Type B pancreatic cell (in vitro differentiated cells): ENCODE measurements at places on chromosomes 7 and 10. TPM values are rescaled to one million over a fixed set of nuclear protein-coding genes. Genes with fewer than 3 reads are reported as not detected.
A peak's percentile ranks its signal among the peaks of the same experiment; 100 is the strongest.

DNA sequence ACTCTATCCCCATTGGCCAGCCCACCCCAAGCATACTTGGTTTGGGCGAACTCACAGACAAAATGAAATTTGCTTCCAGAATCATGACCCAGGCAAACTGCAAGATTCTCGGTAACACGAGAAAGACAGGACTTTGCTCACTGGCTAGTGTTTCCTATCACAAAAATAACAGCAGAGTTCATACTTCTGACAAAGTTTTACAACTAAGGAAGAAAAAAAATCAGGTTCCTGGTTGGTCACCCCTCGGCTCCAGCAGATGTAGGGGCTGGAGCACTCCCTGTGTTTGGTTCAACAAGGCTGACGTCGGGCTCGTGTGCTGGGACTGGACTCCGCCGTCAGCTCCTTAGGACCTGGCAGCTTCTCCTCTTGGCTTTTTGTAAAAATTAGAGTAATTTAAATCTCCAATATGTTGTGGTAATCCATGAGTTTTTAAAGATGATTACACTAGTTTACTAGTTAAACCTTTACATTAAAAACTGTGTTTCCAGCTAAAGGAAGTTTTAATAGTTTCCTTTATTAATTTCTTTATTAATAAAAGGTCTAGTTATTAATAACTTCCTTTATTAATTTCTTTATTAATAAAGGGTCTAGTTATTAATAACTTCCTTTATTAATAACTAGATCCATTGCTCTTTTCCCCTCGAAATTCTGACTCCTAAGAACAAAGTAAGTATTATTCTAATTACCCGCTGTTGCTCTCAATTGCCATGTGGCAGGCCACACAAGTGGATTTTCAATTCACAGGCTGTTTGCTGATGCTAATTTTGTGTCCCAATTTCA lies 115.6 kb upstream of the RNF32 start:
- no peaks in the 10 kb centered on the region for H3K4me1 ChIP-seq
- H3K27ac ChIP-seq = no peak overlapping the region
- no peaks in the 10 kb centered on the region for H3K36me3 ChIP-seq
- H3K27me3 ChIP-seq = peaks cover 3% of the 10 kb centered on the region
- H3K4me3 ChIP-seq = no peak overlapping the region

DNA sequence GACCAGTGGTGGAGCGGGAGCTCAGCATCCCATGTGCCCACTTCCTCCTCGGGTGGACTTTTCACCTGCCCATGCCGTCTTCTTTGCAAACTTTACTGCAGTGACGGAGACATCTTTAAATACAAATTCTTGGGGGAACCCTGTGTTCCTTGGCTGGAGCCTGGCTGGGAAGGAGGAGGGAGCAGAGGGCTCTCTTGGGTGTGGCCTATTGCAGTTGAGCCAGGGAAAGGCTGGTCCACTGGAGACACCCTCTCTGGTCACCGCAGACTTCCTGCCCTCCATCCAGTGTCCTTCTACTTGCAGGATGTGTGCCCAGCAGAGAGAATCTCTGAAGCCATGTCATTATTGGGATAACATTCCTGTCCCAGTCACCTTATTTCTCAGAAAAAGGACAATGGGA lies 67.3 kb downstream of the TCF7L2 start:
- no peaks in the 10 kb centered on the region for H3K36me3 ChIP-seq
- peaks cover 67% of the 10 kb centered on the region for H3K4me1 ChIP-seq
- DNase-seq = no peak
- no peak overlapping the region for H3K4me3 ChIP-seq

GRCh38 chr7:155269766-155270585 lies 27.7 kb upstream of the INSIG1 start:
- DNase-seq = no peak
- H3K27me3 ChIP-seq = no peaks in the 10 kb centered on the region
- no peaks in the 10 kb centered on the region for H3K4me1 ChIP-seq
- peaks cover 4% of the 10 kb centered on the region for H3K36me3 ChIP-seq
- H3K27ac ChIP-seq = peak overlapping the region; percentile 81

NANOS1 gene
- 10.1 and 14.4 TPM in 2 replicates for total RNA-seq

GRCh38 chr10:94383530-94383929 lies 18.8 kb upstream of the TBC1D12 start:
- H3K4me3 ChIP-seq = no peak overlapping the region
- H3K4me1 ChIP-seq = peaks cover 7% of the 10 kb centered on the region

CFAP70 gene
- 4.9 and 9.7 TPM in 2 replicates for total RNA-seq

- H3K27me3 ChIP-seq = no peaks in the 10 kb centered on the region
- DNase-seq = no peak
- no peaks in the 10 kb centered on the region for H3K36me3 ChIP-seq
- no peak overlapping the region for H3K27ac ChIP-seq
- peaks cover 6% of the 10 kb centered on the region for H3K4me1 ChIP-seq
- no peak overlapping the region for H3K4me3 ChIP-seq
Observed at GRCh38 chr7:16563281-16564022, 36.8 kb downstream of the LRRC72 start.

DNA sequence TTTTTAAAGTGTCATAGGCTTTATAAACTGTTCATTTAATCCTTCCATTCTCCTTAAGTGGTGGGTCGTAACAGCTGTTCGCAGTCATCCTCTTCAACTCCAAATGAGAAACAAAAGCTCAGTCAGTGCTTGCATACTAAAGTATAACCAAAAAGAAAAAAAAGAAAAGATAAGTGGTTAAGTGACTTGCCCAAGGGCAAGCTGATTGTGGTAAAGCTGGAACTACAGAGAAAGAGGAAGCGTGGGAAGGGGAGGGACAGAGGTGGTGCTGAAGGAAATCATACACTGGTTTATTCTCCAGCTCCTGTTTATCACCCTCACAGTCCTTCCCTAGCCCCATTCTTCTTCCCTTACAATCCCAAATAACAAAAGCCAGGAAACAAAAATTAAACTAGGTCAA lies 29.6 kb downstream of the IDE start:
- peaks cover 5% of the 10 kb centered on the region for H3K36me3 ChIP-seq
- no peaks in the 10 kb centered on the region for H3K27me3 ChIP-seq
- peak overlapping the region; percentile 59 for H3K27ac ChIP-seq
- peaks cover 5% of the 10 kb centered on the region for H3K4me1 ChIP-seq

DNA sequence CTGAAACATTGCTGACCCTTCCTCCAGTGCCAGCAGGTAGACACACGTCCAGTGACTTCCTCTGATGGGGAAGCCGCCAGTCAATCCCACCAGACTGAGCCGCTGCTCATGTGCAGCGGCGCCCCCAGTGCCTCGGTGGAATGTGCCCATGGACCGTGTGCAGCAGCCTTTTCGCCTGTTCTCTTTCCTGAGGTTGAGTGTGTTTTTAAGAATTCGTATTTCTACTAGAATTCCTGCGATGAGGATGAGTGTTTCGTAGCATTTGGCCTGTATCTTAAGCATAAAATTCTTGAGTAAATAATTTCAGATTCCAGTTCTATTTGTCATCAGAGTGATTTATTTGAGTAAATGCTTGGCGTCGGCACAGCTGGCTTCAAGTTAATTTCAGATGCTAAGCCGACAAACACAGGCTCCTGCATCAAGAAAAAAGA lies 35.4 kb downstream of the BNIP3 start:
- H3K27ac ChIP-seq = no peak overlapping the region
- H3K36me3 ChIP-seq = peaks cover 41% of the 10 kb centered on the region
- H3K27me3 ChIP-seq = no peaks in the 10 kb centered on the region
- no peaks in the 10 kb centered on the region for H3K4me1 ChIP-seq
- peak; percentile 11 for DNase-seq

- no peak overlapping the region for H3K4me3 ChIP-seq
- DNase-seq = no peak
- H3K27ac ChIP-seq = no peak overlapping the region
- no peaks in the 10 kb centered on the region for H3K4me1 ChIP-seq
- H3K36me3 ChIP-seq = no peaks in the 10 kb centered on the region
- peaks cover 17% of the 10 kb centered on the region for H3K27me3 ChIP-seq
Observed at GRCh38 chr7:128231021-128231420, 10.1 kb upstream of the LEP start.

GRCh38 chr10:99656199-99657064 lies 2.9 kb upstream of the ENTPD7 start:
- peaks cover 21% of the 10 kb centered on the region for H3K4me1 ChIP-seq
- no peaks in the 10 kb centered on the region for H3K36me3 ChIP-seq
- peak overlapping the region; percentile 65 for H3K27ac ChIP-seq
- peaks cover 25% of the 10 kb centered on the region for H3K27me3 ChIP-seq

- H3K36me3 ChIP-seq = no peaks in the 10 kb centered on the region
- no peak for DNase-seq
- H3K4me3 ChIP-seq = no peak overlapping the region
- no peak overlapping the region for H3K27ac ChIP-seq
Observed at GRCh38 chr7:110852156-110852940, 238.6 kb upstream of the LRRN3 start.

NPY4R gene
- total RNA-seq = 0.24 and 0.43 TPM in 2 replicates

DNA sequence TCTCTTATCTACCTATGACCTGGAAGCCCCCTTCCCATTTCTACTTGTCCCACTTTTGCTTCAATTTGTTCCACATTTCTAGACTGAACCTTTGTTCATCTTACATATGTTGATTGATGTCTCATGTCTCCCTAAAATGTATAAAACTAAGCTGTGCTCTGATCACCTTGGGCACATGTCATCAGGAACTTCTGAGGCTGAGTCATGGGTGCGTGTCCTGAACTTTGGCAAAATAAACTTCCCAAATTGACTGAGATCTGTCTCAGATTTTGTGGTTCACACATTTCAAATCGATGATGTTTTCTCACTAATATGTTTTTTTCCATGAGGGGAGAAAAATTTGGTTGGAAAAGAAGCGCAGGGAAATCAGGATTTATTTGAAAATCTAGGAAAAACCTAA lies 406.2 kb upstream of the LRRTM3 start:
- H3K4me3 ChIP-seq = no peak overlapping the region
- H3K4me1 ChIP-seq = no peaks in the 10 kb centered on the region
- no peaks in the 10 kb centered on the region for H3K36me3 ChIP-seq
- H3K27ac ChIP-seq = no peak overlapping the region

GRCh38 chr7:25093268-25093826 lies 31.7 kb downstream of the CYCS start:
- H3K27me3 ChIP-seq = no peaks in the 10 kb centered on the region
- H3K4me3 ChIP-seq = no peak overlapping the region
- H3K36me3 ChIP-seq = no peaks in the 10 kb centered on the region
- H3K27ac ChIP-seq = peak overlapping the region; percentile 5
- H3K4me1 ChIP-seq = peaks cover 10% of the 10 kb centered on the region

BLVRA gene
- 8.6 and 19.3 TPM in 2 replicates for total RNA-seq

- peak overlapping the region; percentile 70 for H3K27ac ChIP-seq
- H3K27me3 ChIP-seq = peaks cover 92% of the 10 kb centered on the region
- H3K4me1 ChIP-seq = peaks cover 9% of the 10 kb centered on the region
Observed at GRCh38 chr10:22335173-22335933, 9.9 kb upstream of the SPAG6 start.

TMEM229A gene
- total RNA-seq = 0.19 and 0.33 TPM in 2 replicates

DNA sequence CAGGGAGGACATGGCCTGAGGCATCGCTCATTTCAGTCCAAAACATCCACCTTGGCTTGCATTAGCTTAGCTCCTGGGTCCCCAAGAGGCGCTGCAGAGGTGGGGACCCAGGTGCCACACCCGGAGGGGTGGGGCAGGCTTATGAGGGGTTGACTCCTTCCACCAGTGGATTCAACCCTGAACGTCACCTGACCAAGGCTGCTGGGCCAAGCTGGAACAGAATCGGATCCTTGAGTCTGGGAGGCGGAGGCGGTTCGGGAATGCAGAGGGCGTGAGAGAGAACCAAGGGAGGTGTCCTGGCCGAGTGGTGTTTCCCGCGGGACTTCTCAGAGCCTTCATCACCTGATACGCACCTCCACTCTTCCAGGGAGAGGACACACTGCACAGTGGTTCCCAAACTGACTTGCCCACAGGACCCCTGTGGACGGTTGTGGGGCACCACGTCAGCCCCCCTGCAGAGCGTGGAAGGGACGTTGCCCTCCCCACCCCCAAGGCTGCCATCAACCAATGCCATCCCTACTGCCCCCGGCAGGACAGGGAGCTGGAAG lies 4.5 kb upstream of the MICALL2 start:
- DNase-seq = no peak
- H3K4me3 ChIP-seq = no peak overlapping the region
- no peak overlapping the region for H3K27ac ChIP-seq

- peak overlapping the region; percentile 95 for H3K27ac ChIP-seq
- H3K27me3 ChIP-seq = no peaks in the 10 kb centered on the region
- H3K4me3 ChIP-seq = peak overlapping the region; percentile 7
- peaks cover 30% of the 10 kb centered on the region for H3K4me1 ChIP-seq
- no peak for DNase-seq
Observed at GRCh38 chr7:139430443-139430842, 53.0 kb downstream of the KLRG2 start.

- no peaks in the 10 kb centered on the region for H3K36me3 ChIP-seq
- H3K4me3 ChIP-seq = no peak overlapping the region
- H3K27ac ChIP-seq = no peak overlapping the region
- no peaks in the 10 kb centered on the region for H3K27me3 ChIP-seq
Observed at GRCh38 chr10:119306514-119306951, 99.2 kb downstream of the GRK5 start.

CARD11 gene
- total RNA-seq = 11.6 and 43.1 TPM in 2 replicates

- H3K27me3 ChIP-seq = peaks cover 24% of the 10 kb centered on the region
- H3K4me3 ChIP-seq = no peak overlapping the region
- H3K36me3 ChIP-seq = peaks cover 3% of the 10 kb centered on the region
- no peak overlapping the region for H3K27ac ChIP-seq
Observed at GRCh38 chr10:132888898-132889490, 53.4 kb downstream of the CFAP46 start.

DNA sequence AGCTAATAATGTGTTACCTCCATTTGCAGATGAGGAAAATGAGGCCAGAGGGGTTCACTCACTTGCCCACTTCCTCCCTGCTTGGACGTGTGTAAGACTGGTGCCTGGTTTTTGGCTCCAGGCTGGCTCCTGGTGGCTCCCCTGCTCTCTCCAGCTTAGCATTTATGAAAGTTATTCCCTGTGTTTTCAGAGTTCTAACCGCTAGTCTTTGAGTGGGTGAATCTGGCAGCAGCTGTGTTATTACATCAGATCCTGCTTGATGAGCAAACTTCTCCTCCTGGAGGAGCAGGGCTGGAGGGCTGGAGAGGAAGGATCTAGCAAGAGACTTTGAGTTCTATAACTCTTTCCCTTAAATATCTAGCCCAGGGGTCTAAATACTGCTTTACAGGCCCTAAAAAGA lies 80.9 kb upstream of the AGBL3 start:
- no peak overlapping the region for H3K4me3 ChIP-seq
- peaks cover 41% of the 10 kb centered on the region for H3K36me3 ChIP-seq
- peak overlapping the region; percentile 74 for H3K27ac ChIP-seq
- peaks cover 43% of the 10 kb centered on the region for H3K4me1 ChIP-seq

GRCh38 chr7:44259547-44260457 lies 59.0 kb downstream of the YKT6 start:
- H3K36me3 ChIP-seq = no peaks in the 10 kb centered on the region
- no peak overlapping the region for H3K27ac ChIP-seq
- no peak overlapping the region for H3K4me3 ChIP-seq
- peaks cover 20% of the 10 kb centered on the region for H3K4me1 ChIP-seq
